Left lung (tissue), 14 donors: ENCODE measurements at places on chromosomes 7 and 10. TPM values are rescaled to one million over a fixed set of nuclear protein-coding genes. Genes with fewer than 3 reads are reported as not detected.

- DNase-seq = no peak
Measured at GRCh38 chr10:64617085-64617484, 1095.9 kb downstream of the REEP3 start.

DNA sequence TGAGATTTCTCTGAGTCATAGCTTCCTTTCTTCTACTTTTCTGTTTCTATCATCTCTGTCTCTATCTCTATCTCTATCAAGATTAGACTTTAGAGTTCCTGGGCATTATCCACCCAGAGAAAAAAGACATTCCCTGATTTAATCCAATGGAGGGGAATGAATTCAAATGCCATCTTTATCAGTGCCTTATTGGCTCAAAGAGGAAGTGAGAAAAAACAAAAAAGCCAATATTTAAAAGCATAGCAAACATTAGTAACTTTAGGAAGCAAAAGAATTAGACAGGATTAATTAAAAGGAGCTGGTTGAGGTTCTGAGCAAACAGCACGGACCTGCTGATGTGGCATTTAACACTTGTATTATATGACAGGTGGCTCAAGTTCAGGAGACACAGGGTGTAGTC lies 736.5 kb downstream of the REEP3 start:
- no peak for DNase-seq

DNA sequence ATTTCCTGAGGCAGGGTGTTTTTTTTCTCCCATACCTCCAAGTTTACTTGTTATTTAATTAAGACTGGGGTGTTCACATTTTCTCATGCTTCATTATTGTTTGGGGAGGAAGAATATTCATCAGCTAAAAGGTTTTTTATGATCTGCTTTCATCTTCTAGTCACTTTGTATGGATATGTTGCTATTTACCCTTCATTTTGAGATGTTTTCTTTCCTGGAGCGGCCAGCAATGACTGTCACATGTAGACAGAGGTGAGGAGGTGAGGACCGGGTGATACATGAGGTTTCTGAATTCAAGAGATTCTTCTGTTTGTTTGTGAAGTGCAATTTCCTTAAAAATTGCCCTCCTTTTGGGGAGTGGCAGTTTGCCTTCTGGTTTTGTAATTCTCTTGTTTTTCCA lies 261.8 kb upstream of the BMPER start:
- DNase-seq = no peak

DNA sequence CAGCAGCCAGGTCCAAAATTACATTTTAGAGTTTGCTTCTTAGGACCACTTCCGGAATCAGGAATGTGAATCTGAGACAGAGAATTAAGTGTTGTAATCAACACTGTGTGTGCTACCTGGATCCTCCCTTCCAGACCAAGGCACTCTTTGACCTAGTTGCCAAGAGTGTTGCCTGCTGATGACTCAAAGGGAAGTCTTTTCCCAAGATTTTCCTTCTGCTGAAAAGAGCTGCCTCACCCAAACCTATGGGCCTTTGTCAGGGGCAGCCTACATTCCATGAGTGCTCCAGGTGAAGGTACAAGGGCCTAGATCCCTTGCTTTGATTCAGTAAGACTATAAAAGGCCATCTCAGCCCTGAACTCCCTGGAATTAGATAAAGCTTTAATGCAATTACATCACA lies 712.5 kb upstream of the ANKRD30A start:
- DNase-seq = no peak

DNA sequence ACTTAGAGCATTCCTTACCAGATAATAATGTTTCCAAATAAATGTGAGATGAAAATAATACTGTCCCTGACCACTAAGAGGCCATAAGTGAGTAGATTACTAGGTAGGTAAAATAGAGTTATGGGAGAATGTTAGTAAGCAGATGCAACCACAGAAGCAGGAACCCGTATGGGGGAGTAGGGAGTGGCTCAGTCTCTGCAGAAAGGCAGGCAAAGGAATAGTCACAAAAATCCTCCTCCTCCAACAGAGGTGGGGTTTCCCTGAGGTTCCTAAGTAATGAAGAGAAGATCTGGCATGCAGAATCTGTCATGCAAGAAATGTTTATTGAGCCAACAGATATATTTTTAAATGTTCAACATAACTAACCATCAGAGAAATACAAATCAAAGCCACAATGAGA lies 9.0 kb upstream of the YAE1 start:
- no peak for DNase-seq

DNA sequence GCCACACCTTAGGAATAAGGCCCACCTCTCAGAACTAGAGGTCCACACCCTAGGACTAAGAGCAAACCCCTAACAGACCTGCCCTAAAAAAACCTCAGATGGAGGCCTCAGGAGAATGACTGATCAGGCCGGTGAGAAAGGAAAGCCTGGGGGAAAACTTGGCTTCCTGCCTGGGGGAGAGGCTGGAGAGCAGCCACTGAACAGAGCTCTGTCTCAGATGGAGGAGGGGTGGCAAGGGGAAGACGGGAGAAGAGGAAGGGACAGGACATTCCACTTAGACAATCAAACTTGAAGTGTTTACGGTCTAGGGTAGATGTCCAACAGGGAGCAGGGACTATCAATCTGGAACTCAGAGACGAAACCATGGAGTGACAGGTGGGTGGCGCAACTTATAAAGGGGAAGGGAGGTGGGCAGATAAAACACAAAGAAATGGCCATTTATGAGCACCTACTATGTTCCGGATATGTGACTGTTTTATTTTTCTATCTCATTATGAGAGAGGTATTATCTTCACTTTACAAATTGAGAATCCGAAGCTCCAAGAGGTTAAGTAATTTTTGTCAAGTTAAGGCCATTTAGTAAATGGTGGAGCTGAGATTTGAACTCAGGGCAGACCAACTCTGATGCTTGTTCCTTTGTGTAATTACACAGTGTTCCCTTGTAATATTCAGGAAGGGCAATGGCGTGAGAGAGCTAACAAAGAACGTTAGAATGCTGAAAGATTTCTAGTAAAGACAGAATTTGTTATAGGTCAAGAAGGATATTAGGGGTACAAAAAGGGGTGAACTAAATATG lies 82.6 kb downstream of the DNMBP start:
- peak; percentile 49 for DNase-seq

DNA sequence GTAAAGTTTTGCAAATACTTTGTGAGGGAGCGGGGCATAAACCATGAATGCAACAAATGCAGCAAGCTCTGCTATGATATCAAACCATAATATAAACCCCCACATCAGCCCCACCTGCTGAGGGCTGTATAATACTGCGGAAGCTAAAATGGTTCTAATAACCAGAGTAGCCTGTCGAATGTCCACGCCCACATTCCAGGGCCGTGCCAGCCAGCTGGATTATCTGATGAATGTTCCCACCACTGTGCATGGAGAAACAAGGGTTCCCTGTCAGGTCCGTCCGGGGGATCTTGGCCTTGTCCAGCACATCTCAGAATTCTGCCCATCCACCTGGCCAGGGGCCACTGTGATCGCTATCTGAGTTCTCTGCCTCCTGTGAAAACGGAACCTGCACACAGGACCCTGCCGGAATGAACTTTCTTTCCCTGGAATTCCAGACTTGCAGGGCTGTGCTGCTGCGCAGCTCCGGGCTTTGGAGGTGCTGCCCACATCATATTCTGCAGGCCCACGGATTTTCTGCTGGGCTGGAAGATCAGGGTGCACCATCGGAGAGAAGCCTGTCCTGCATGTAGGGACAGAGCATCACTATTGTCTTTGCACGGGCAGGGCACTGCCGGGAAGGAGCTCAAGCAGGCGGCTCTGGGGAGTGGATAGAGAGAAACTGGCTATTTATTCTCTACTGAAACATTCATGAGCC lies 77.0 kb upstream of the GNA12 start:
- DNase-seq = no peak

ODAD2 gene
- total RNA-seq = 2.8 TPM

STK32C gene
- 13.2 TPM for total RNA-seq

GPR26 gene
- not detected for total RNA-seq

MBLAC1 gene
- total RNA-seq = 2.1 TPM
